CD4-positive, alpha-beta T cell (primary cell): ENCODE measurements at places on chromosomes 16 and 17. TPM values are rescaled to one million over a fixed set of nuclear protein-coding genes. Genes with fewer than 3 reads are reported as not detected.

GRCh38 chr16:85632709-85633437 is 19.8 kb downstream of the GSE1 start:
- no peak for DNase-seq
- no peak overlapping the region for H3K4me3 ChIP-seq
- peaks cover 12% of the 10 kb centered on the region for H3K4me1 ChIP-seq
- H3K27me3 ChIP-seq, result no peaks in the 10 kb centered on the region

AXIN1 gene
- 26.3 TPM for total RNA-seq

GRCh38 chr16:483341-484075 is 44.0 kb upstream of the CAPN15 start:
- H3K27me3 ChIP-seq, result no peaks in the 10 kb centered on the region
- no peak for DNase-seq
- peaks cover 15% of the 10 kb centered on the region for H3K36me3 ChIP-seq
- no peak overlapping the region for H3K4me3 ChIP-seq
- no peak overlapping the region for H3K27ac ChIP-seq

CAPNS2 gene
- not detected for total RNA-seq

DNA sequence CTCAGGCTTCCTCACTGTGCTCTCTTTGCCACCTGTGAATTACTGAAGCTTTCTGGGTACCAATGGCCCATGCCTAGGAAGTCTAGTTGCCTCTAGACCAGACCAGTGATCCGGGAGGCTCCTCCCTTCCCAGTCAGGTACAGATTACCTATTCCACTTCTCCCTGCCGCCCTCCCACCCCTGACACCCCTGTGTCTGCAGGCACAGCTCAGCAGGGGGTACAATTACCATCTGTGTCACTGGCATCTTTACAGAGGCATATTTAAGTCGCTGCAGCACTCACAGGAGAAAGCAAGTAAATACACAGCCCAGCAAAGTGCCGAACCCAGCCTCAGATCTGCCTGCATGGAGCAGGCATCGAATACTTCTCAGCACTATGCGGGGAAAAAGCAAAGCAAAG is 5.3 kb upstream of the WSCD1 start:
- no peak for DNase-seq
- H3K36me3 ChIP-seq, result no peaks in the 10 kb centered on the region
- H3K4me3 ChIP-seq, result no peak overlapping the region

- no peaks in the 10 kb centered on the region for H3K4me1 ChIP-seq
- no peak for DNase-seq
- H3K4me3 ChIP-seq, result no peak within 1 kb of the TSS
- no peak within 1 kb of the TSS for H3K27ac ChIP-seq
Observed at GRCh38 chr17:10803830-10804475, at the start of gene TMEM238L. Gene TMEM238L, minus strand, starts transcription at chr17:10804099. Its CDS starts 136 bp downstream, at chr17:10803963.

DNA sequence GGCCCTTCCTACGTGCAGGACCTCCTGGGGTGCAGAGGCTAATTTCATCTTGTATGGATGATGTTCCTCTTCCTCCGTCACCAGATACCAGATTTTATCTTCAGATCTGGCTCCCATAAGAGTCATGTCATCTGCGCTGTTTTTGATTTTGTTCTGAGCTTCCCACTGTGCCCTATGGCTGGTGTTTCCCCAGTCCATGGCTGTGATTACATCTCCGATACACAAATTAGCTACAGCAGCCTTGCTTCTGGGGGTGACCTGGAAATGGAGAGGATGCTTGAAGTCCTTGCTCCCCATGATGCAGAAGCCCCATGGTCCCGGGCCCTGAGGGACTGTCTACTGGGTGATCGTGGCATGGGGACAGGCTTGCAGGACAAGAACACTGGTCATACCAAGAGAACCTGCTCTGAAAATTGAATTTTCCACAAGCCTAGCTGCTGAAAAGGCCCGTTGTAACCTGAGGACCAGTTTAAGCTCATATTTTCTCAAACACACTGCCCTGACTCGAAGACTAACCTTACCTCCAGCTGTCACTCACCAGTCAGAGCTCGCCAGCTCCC is 69.0 kb downstream of the KCNJ12 start:
- no peaks in the 10 kb centered on the region for H3K4me1 ChIP-seq
- H3K27ac ChIP-seq, result no peak overlapping the region
- H3K4me3 ChIP-seq, result no peak overlapping the region

CUEDC1 gene
- 1.0 TPM for total RNA-seq

PAGR1 gene
- total RNA-seq, result 20.3 TPM

DNA sequence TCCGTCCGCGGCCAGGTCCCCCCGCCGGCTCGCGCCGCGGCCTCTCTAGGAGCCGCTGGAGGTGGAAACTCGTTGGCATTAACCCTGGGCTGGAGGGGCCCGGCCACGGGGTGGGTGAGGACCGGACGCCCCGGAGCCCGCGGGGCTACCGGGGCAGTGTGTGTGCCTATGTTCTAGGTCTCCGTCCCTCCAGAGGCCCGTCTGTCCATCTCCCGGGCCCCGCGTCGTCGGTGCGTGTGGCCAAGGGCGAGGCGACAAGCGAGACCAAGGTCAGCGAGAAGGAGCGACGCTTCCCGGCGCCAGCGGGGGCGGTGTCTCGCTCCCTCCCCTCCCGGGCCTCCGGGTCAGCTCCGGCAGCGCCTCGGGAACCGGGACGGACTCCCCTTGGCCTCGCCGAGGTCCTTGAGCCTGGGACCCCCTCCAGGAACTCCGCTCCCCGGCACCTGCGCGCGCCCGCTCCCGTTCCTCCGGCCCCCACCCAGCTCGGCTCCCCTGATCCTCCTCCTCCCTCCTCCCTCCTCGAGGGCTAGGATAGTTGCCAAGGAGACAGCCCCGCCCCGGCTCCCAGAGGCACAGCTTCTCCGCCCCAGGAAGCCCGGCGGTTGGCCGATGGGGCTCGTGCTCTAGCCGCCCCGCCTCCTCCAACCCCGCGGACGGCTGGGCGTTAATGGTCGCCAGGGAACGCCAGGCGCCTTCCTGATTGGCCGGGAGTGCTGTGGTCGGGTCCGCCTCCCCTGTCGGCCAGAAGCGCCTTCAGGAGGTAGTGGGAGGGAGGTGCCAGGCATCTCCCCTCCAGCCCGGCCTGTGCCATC is 663 bp upstream of the ZNF768 start:
- no peaks in the 10 kb centered on the region for H3K27me3 ChIP-seq
- H3K27ac ChIP-seq, result peak overlapping the region; percentile 76
- peak; percentile 83 for DNase-seq
- H3K4me1 ChIP-seq, result peaks cover 49% of the 10 kb centered on the region
- H3K4me3 ChIP-seq, result peak overlapping the region; percentile 83

GRCh38 chr17:33529816-33530215 is 236.7 kb upstream of the ASIC2 start:
- no peak for DNase-seq
- H3K27ac ChIP-seq, result no peak overlapping the region
- H3K27me3 ChIP-seq, result no peaks in the 10 kb centered on the region
- no peaks in the 10 kb centered on the region for H3K4me1 ChIP-seq
- H3K36me3 ChIP-seq, result no peaks in the 10 kb centered on the region

CSH1 gene
- total RNA-seq, result not detected

E4F1 gene
- 31.8 TPM for total RNA-seq

GRCh38 chr17:34771891-34772290 is 189.4 kb downstream of the CCT6B start:
- DNase-seq, result no peak
- H3K27ac ChIP-seq, result no peak overlapping the region
- no peaks in the 10 kb centered on the region for H3K4me1 ChIP-seq
- H3K4me3 ChIP-seq, result no peak overlapping the region
- no peaks in the 10 kb centered on the region for H3K36me3 ChIP-seq
- H3K27me3 ChIP-seq, result peaks cover 14% of the 10 kb centered on the region

VTN gene
- 0.17 TPM for total RNA-seq

KCNG4 gene
- total RNA-seq, result not detected

AHSP gene
- not detected for total RNA-seq

DNA sequence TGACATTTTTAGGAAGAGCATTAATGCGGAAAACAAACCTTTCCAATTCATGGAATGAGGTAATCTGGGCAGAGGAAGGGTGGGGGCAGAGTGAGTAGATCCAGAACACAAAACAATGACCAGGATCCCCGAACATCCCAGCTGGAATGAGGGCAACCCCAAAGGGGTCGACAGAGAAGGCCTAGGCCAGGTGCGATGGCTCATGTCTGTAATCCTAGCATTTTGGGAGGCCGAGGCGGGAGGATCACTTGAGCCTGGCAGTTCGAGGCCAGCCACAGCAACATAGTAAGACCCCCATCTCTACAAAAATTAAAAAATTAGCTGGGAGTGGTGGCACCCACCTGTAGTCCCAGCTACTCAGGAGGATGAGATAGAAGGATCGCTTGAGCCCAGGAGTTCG is 64.7 kb downstream of the ZFHX3 start:
- H3K4me1 ChIP-seq, result no peaks in the 10 kb centered on the region
- H3K36me3 ChIP-seq, result no peaks in the 10 kb centered on the region
- no peaks in the 10 kb centered on the region for H3K27me3 ChIP-seq
- no peak for DNase-seq

GRCh38 chr16:69424935-69425784 is 741 bp downstream of the CYB5B start:
- no peaks in the 10 kb centered on the region for H3K27me3 ChIP-seq
- H3K4me3 ChIP-seq, result peak overlapping the region; percentile 96
- peaks cover 28% of the 10 kb centered on the region for H3K36me3 ChIP-seq
- H3K4me1 ChIP-seq, result peaks cover 20% of the 10 kb centered on the region

CD300H gene
- not detected for total RNA-seq

- H3K27me3 ChIP-seq, result peaks cover 67% of the 10 kb centered on the region
- H3K27ac ChIP-seq, result no peak overlapping the region
- peak; percentile 61 for DNase-seq
Observed at GRCh38 chr17:7445619-7445968, 733 bp downstream of the CHRNB1 start.

SLC35G6 gene
- total RNA-seq, result 0.17 TPM

DNA sequence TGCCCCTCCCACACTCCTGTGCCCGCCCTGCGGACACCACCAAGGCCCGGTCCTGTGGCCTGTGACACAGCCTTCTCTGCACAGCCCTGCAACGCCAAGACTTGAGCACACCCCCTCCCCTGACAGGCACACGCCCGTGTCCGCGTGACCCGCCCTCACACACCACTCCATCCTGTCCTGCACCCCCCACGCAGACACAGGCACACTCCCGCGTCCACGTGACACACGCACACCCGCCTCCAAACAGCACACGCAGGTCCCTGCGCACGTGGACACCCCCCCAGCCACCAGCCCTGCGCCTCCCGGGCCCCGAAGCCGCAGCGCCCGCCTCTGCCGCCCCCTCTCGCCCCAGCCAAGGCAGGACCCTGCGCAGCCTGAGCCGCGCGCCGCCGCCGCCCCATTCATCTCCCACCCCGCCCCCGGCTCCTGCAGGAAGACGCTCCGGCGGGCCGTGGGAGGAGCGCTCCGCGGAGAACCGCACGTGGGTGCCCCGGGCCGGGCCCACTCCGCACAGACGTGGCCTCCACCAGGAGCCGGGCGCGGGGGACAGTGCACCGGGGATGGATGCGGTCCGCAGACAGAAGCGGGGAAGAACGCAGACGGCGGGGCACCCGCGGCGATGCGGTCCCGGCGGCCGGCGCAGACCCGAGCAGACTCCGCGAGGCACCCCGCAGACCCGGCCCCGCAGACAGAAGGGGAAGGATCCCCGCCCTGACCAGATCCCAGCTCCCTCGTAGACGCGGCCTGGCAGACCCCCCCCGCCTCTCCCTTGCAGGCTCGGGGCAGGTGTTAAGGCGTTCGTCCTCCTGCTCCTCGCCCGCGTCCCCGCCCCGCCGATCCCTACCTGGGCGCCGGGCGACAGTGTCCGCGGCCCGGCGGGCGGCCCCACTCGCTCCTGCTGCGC is 506 bp downstream of the CAMKK1 start:
- H3K27me3 ChIP-seq, result no peaks in the 10 kb centered on the region
- DNase-seq, result peak; percentile 89
- peak overlapping the region; percentile 53 for H3K4me3 ChIP-seq
- no peaks in the 10 kb centered on the region for H3K36me3 ChIP-seq

CD300LG gene
- not detected for total RNA-seq

GRCh38 chr17:3385869-3386816 is at the start of gene OR3A2:
Gene OR3A2, minus strand, starts transcription at chr17:3386308.
- peak; percentile 73 for DNase-seq
- no peak within 1 kb of the TSS for H3K27ac ChIP-seq
- H3K27me3 ChIP-seq, result peaks cover 3% of the 10 kb centered on the region
- no peaks in the 10 kb centered on the region for H3K4me1 ChIP-seq

TBC1D3G gene
- total RNA-seq, result not detected

NPLOC4 gene
- total RNA-seq, result 62.4 TPM

- H3K4me1 ChIP-seq, result no peaks in the 10 kb centered on the region
- H3K4me3 ChIP-seq, result no peak overlapping the region
- peaks cover 60% of the 10 kb centered on the region for H3K36me3 ChIP-seq
Observed at GRCh38 chr17:37447641-37448040, 41.0 kb downstream of the TADA2A start.

- H3K27ac ChIP-seq, result no peak overlapping the region
- H3K4me3 ChIP-seq, result no peak overlapping the region
- H3K36me3 ChIP-seq, result no peaks in the 10 kb centered on the region
- no peak for DNase-seq
- no peaks in the 10 kb centered on the region for H3K27me3 ChIP-seq
Observed at GRCh38 chr17:11515901-11516300, 82.4 kb upstream of the DNAH9 start.

DNA sequence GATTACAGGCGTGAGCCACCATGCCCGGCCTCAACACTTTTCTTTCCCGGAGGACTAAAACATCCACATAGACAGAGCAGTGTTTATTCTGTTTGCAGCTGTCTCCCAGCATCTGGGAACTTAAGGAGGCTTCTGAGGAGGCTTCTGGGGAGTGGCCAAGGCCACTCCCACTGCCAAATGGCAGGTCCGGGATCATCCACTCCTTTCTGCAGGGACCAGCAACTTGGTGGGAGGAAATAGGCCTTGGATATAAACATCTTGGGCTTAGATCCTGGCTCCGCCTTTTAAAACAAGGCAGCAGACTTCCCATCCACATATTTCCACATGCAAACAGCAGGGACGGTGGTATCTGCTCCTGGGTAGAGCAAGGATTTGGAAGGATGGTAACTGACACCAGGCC is 14.1 kb upstream of the SPATA32 start:
- H3K4me1 ChIP-seq, result peaks cover 7% of the 10 kb centered on the region
- peaks cover 46% of the 10 kb centered on the region for H3K36me3 ChIP-seq
- H3K27me3 ChIP-seq, result no peaks in the 10 kb centered on the region
- no peak for DNase-seq

KCNJ2 gene
- not detected for total RNA-seq

GRCh38 chr17:58527949-58528348 is 13.5 kb upstream of the MTMR4 start:
- DNase-seq, result no peak
- no peaks in the 10 kb centered on the region for H3K36me3 ChIP-seq
- peaks cover 22% of the 10 kb centered on the region for H3K4me1 ChIP-seq
- no peak overlapping the region for H3K4me3 ChIP-seq
- H3K27ac ChIP-seq, result no peak overlapping the region
- peaks cover 6% of the 10 kb centered on the region for H3K27me3 ChIP-seq

DNA sequence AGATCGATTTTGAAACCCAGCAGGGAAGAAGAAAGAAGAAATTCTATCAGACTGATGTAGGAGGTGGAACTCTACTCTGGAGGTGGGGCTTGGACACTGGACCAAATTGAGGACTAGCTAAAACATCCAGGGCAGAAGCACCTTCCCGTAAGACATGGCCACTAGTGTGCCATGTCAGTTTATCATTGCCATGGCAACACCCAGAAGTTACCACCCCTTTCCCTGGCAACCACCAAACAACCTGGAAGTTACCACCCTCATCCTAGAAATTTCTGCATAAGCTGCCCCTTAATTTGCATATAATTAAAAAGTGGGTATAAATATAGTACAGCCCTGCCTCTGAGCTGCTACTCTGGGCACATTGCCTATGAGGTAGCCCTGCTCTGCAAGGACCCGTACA is 66.7 kb downstream of the NACA2 start:
- no peak for DNase-seq
- peaks cover 29% of the 10 kb centered on the region for H3K27me3 ChIP-seq
- no peaks in the 10 kb centered on the region for H3K4me1 ChIP-seq
- no peaks in the 10 kb centered on the region for H3K36me3 ChIP-seq
- no peak overlapping the region for H3K4me3 ChIP-seq
- no peak overlapping the region for H3K27ac ChIP-seq
